ENCODE measurements at places on chromosomes 13 and 19. TPM values are rescaled to one million over a fixed set of nuclear protein-coding genes. Genes with fewer than 3 reads are reported as not detected.

GRCh38 chr19:7648265-7649014 lies 11.5 kb downstream of the STXBP2 start:
- DNase-seq: no peak

- no peak for DNase-seq
Measured at GRCh38 chr19:41327576-41328156, 17.7 kb downstream of the CCDC97 start.

TRIM13 gene
- total RNA-seq: 17.0 TPM

PSG1 gene
- not detected for total RNA-seq

DNA sequence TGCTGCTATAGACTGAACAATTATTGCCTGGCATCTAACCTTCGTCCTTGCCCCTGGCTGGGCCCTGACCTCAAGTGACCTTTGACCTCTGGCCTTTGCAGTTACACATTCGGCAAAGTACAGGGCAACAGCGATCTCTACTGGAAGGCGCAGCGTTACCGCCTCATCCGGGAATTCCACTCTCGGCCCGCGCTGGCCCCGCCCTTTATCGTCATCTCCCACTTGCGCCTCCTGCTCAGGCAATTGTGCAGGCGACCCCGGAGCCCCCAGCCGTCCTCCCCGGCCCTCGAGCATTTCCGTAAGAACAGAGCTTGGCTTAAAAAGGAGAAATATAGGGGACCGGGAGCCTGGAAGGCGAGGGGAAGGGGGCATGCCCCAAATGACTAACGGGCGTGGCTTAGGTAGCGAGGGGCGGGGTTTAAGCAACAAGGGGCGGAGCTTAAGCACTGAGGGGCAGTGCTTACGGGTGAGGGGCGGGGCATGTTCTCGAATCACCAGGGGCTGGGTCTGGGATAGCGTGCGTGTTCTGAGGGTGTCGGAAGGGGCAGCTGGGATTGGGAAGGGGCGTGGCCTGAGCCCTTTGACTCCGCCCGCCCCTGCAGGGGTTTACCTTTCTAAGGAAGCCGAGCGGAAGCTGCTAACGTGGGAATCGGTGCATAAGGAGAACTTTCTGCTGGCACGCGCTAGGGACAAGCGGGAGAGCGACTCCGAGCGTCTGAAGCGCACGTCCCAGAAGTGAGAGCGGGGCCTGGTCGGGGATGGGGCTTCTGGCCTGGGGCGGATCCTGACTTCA lies 52.7 kb downstream of the TRPM4 start:
- peak; percentile 93 for DNase-seq

FXYD1 gene
- total RNA-seq: 2.7 TPM

GRCh38 chr13:49530457-49530856 lies 34.7 kb downstream of the PHF11 start:
- DNase-seq: no peak

DNA sequence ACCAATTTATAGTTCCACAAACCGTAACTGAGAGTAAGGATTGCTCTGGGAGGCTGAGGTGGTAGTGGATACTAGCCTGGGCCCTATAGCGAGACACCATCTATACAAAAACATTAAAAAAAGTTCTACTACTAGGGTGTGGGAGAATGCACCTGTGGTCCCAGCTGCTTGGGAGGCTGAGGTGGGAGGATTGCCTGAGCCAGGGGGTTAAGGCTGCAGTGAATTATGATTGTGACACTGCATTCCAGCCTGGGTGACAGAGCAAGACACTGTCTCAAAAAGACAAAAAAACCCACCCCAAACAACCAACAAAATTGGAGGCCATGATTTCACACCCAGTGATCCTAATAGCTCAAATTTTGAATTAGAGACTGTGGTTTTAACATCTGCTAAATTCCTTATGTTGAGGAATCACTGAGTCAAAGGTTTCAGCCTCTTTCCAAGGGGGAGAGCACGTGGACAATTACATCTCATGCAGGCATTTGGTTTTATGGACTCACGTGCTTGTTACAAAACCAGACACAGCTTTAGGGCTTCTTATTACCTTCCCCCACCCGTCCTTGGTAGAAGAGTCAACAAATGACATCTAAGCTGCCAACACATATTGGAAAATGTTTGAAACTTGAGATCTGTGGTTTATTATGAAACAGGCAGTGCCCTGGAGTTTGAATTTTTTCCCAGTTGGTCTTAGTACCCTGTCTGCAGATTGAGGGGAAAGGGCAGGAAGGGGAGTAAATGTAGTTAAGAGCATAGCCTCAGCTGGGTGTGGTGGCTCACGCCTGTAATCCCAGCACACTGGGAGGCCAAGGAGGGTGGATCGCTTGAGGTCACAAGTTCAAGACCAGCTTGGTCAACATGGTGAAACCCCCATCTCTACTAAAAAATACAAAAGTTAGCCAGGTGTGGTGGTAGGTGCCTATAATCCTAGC lies 18.5 kb downstream of the CYP2A6 start:
- no peak for DNase-seq

DNA sequence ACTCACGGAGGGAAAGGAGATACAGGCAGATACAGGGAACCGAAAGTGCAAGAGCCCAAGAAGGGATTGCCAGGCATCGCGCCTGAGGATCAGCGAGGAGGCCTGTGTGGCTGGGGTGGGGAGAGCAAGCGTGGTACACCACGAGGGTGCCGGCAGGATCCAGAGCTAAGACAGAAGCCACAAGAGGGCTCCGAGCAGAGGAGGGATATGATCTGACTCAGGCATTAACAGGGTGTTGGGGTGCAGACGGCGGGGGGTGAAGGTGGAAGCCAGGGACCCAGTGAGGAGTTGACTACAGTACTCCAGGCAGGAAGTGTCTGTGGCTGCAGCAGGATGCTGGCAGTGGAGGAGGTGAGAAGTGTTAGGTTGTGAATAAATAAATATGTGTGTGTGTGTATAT lies 5.4 kb upstream of the PPP1R37 start:
- DNase-seq: no peak

ZNF69 gene
- total RNA-seq: 4.1 TPM

GRCh38 chr13:90995614-90996013 lies 351.9 kb upstream of the MIR17HG start:
- no peak for DNase-seq

GRCh38 chr13:53079691-53080090 lies 51.1 kb downstream of the OLFM4 start:
- no peak for DNase-seq

- DNase-seq: no peak
Measured at GRCh38 chr19:10452726-10453618, 32.6 kb downstream of the PDE4A start.

FGF14 gene
- not detected for total RNA-seq

GRCh38 chr13:41700790-41701310 lies 243.5 kb downstream of the RGCC start:
- DNase-seq: no peak

CLEC17A gene
- total RNA-seq: not detected

DPF1 gene
- total RNA-seq: 5.7 TPM

DNA sequence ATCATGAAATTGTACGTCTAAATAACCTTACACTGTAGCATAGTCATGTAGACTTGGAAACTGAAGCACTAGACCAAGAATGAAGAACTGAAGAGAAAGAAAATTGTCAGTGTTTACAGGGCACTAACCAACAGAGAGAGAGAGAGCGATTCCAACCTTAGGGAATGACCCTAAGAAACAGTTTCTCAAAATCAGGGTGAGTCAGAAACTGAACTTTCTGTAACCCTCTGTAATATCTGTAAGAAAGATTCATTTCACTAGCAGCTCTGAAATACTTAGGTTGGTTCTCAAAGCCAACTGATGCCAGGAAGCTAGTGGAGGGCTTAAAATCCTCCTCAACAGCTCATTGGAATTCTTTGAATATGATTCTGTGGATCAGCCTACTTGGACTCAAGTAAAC lies 936.9 kb downstream of the EFNB2 start:
- DNase-seq: no peak
